ENCODE measurements at places on chromosomes 16 and 17. TPM values are rescaled to one million over a fixed set of nuclear protein-coding genes. Genes with fewer than 3 reads are reported as not detected.

DNA sequence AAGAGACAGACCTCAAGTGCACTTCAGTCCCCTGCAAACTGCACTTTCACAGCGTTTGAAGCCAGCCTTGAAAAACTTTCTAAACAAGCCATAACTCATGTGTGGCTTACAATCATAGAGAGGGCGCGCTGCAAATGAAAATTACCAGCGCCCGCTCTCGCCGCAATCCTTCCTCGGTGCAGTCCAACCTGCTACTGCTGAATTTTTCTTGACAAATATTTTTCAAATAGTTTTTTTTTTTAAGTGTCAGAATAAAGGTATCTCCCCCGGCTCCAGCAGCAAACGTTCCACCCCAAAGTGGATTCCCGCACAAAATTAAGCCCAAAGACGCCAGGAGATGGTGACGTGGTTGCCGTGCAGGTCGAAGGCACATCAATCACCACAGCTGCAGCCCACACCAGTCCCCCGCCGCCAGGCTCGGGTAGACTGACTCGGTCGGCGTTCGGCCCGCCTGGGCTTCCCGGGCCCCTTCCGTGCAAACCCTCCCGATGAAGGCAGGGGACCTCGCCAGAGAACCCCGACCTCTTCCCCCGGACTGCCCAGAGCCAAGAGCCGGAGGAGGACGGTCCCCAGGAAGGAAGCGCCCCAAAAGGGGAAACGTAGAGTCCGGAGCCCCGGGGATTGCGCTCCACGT, 630 bp downstream of the GRB2 start:
- H3K27me3 ChIP-seq = no peaks in the 10 kb centered on the region
- H3K27ac ChIP-seq = peak overlapping the region; percentile 93
- H3K4me1 ChIP-seq = peaks cover 46% of the 10 kb centered on the region

GRB7 gene
- total RNA-seq = 0.23 TPM

DNA sequence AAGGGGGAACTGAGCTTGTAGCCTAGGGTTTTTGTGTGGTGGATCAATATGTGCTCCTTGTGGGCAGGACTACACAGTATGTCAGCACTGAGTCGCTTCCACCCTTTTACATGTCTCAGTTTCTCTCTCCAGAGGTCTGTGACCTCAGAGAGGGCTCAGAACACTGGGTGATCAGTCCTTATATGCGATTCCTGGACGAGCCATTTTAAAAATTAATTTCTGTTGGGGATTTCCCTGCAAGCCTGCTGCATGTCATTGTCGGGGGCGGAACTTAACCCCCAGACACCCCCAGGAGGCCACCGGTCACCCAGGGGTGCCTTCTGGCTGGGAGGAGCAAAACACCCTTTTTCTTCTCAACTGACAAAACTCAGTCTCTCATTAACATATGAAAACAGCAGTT, 14.1 kb downstream of the DHRS7B start:
- no peaks in the 10 kb centered on the region for H3K4me1 ChIP-seq
- H3K4me3 ChIP-seq = no peak overlapping the region
- no peak overlapping the region for H3K27ac ChIP-seq
- DNase-seq = no peak

ARL16 gene
- 23.7 TPM for total RNA-seq

LPO gene
- total RNA-seq = not detected

- no peaks in the 10 kb centered on the region for H3K27me3 ChIP-seq
- H3K4me1 ChIP-seq = no peaks in the 10 kb centered on the region
- H3K36me3 ChIP-seq = no peaks in the 10 kb centered on the region
- H3K4me3 ChIP-seq = no peak overlapping the region
- DNase-seq = no peak
- H3K27ac ChIP-seq = no peak overlapping the region
These were observed 666.6 kb downstream of the CDH11 start for GRCh38 chr16:64455275-64455674.

DNA sequence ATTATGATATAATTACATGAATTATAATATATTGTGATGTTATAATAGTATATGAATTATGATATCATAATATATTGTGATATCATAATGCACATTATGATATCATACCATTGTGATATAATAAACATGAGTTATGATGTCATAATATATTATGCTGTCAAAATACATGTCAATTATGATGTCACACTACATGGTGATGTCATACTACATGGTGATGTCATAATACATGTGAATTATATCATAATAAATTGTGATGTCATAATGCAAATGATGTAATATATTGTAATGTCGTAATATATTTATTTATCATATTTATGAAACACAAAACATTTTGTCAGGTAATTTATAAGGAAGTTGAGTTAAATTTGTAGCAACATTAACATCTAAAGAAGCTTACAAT, 1950.1 kb downstream of the TP53TG3F start:
- H3K27me3 ChIP-seq = no peaks in the 10 kb centered on the region
- H3K4me3 ChIP-seq = no peak overlapping the region
- no peaks in the 10 kb centered on the region for H3K4me1 ChIP-seq
- DNase-seq = no peak
- H3K27ac ChIP-seq = no peak overlapping the region

MRPS34 gene
- total RNA-seq = 74.9 TPM

DNA sequence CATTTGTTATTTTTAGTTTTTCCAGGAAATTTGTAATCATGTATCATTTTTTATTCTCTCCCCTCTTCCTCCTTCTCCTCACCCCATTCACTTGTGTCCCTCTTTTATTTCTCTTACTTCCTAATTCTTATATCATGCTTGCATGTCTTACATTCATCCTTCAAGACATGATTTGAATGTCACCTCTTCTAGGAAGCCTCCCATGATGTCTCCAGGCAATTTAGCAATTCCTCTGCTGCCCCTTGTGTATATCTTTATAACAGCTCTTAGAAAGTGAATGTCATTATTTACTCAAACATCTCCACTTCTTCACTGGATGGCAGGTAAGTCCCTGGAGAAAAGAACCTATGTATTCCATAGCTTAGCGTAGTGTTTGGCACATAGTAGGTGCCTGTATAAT, 7.8 kb downstream of the HNF1B start:
- no peak for DNase-seq
- H3K27me3 ChIP-seq = peaks cover 6% of the 10 kb centered on the region
- peaks cover 7% of the 10 kb centered on the region for H3K4me1 ChIP-seq
- H3K27ac ChIP-seq = no peak overlapping the region

DNA sequence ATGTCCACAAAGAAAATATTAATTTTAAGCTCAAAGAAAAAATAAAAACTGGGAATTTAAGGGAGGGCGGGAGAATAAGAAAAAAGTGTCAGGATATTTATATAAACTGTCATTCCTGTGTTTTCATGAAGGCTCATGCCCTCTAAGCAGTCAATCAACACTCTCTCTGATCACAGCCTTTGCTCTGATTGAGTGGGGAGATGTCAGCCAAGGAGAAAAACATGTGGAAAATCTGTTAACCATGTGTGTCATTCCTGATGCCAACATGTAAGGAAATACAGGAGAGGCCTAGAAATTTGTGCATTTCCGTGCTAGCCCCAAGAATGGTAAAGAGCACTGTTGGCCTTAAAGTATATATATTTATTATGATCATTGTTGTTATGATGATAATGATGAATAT, 137.9 kb upstream of the IRX5 start:
- no peaks in the 10 kb centered on the region for H3K4me1 ChIP-seq
- H3K4me3 ChIP-seq = no peak overlapping the region
- peak; percentile 19 for DNase-seq
- H3K36me3 ChIP-seq = no peaks in the 10 kb centered on the region
- no peaks in the 10 kb centered on the region for H3K27me3 ChIP-seq

KRTAP4-6 gene
- not detected for total RNA-seq

TBC1D3C gene
- total RNA-seq = not detected

GRCh38 chr17:65537845-65538674, 23.4 kb downstream of the AXIN2 start:
- H3K4me1 ChIP-seq = peaks cover 17% of the 10 kb centered on the region
- H3K27me3 ChIP-seq = no peaks in the 10 kb centered on the region
- DNase-seq = no peak
- H3K27ac ChIP-seq = peak overlapping the region; percentile 56
- H3K36me3 ChIP-seq = peaks cover 53% of the 10 kb centered on the region
- no peak overlapping the region for H3K4me3 ChIP-seq

DNA sequence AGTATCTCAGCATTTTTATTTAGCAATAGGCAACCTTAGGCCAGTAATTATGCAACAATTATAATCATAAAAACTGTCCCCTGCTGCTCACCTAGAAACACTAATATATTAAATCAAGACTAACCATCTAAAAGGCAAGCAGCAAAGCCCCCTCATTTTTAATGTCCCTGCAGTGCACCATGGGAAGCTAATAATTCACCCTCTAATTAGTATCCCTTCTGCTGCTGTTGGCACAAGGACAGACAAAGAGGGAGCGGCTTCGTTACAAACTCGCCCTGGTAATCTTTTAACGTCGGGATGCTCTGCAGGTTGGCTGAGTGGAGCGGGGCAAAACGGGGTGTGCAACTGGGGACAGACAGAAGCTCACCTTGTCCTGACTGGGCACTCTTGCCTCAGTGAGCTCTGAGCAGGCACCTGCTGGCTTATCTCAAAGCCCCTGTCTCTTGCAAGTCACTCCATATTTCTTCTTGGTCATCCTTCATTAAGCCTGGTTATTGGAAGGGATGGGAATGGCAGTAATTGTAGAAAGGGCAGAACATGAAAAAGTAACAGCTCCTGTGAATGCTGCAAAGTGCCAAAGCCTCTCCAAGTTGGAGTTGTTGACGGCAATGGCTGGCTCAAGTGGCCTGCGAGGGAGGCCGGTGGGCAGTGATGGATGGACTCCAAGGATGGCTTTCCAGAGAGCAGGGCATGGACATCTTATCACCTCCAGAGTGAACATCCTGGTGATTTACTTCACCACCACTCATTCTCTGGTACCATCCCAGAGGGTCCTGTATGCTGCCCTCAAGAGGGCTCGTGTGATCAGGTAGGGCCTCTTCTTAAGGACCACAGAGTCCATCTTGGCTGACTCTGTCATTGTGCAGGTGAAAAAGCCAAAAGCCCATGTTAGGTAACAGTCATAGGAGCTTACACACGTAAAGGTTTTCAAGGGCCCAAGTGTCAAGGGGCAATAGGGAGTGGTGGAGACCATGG, 219.6 kb upstream of the N4BP1 start:
- no peaks in the 10 kb centered on the region for H3K4me1 ChIP-seq
- DNase-seq = peak; percentile 74
- H3K4me3 ChIP-seq = no peak overlapping the region

- no peak overlapping the region for H3K4me3 ChIP-seq
- peaks cover 39% of the 10 kb centered on the region for H3K27me3 ChIP-seq
- peaks cover 52% of the 10 kb centered on the region for H3K4me1 ChIP-seq
- no peak overlapping the region for H3K27ac ChIP-seq
- no peaks in the 10 kb centered on the region for H3K36me3 ChIP-seq
These were observed 2.3 kb upstream of the SCRN2 start for GRCh38 chr17:47843391-47843730.

DNA sequence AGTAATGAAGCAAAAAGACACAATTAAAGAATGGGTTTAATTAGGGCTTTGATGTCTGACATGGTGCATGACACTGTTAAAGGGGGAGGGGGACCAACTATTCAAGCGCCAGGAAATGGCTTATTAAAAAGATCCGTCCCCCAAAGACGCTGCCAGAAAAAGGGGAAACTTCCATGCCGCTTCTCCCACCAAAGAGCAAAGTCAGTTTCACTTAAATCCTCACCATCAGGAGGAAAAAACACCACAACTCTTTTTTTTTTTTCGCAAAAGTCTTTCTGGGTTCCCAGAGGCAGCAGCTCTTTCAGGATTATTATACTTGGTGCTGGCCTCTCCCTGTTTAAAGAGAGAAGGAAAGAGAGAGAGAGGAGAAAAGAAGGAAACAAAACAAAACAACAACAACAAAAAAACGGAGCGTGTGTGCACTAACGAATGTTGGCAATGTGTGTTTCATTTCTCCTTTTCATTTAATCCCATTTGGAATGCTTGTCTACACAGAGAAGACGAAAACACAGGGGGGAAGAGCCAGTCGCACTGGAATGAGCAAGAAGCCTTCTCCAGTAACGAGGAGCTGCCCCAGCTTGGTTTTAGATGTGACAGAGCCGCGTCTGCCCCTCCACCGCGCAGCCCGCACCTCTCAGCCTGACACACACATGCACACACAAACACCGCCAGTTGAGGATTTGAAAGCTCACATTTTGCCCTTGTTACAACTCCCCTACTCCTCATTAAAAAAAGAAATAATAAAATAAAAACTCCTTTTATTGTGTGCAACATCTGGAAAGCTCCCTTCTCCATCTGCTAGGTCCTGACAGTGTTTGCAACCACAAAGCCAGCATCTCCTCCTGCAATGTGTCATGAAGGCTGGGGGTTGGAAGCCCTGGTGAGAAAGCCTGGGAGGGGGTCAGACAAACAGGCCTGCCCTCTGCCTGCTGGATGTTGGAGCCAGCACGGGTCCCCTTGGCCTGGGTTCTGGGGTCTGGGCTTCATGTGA, 32.7 kb upstream of the AXIN2 start:
- DNase-seq = no peak
- H3K4me1 ChIP-seq = peaks cover 6% of the 10 kb centered on the region
- H3K4me3 ChIP-seq = no peak overlapping the region
- no peaks in the 10 kb centered on the region for H3K27me3 ChIP-seq
- no peaks in the 10 kb centered on the region for H3K36me3 ChIP-seq

ELMO3 gene
- 0.33 TPM for total RNA-seq

SLC16A13 gene
- total RNA-seq = 0.98 TPM

- peak; percentile 93 for DNase-seq
- peak overlapping the region; percentile 85 for H3K27ac ChIP-seq
- peaks cover 57% of the 10 kb centered on the region for H3K4me1 ChIP-seq
These were observed 16.0 kb downstream of the NDUFAF8 start for GRCh38 chr17:81254955-81255717.

DNA sequence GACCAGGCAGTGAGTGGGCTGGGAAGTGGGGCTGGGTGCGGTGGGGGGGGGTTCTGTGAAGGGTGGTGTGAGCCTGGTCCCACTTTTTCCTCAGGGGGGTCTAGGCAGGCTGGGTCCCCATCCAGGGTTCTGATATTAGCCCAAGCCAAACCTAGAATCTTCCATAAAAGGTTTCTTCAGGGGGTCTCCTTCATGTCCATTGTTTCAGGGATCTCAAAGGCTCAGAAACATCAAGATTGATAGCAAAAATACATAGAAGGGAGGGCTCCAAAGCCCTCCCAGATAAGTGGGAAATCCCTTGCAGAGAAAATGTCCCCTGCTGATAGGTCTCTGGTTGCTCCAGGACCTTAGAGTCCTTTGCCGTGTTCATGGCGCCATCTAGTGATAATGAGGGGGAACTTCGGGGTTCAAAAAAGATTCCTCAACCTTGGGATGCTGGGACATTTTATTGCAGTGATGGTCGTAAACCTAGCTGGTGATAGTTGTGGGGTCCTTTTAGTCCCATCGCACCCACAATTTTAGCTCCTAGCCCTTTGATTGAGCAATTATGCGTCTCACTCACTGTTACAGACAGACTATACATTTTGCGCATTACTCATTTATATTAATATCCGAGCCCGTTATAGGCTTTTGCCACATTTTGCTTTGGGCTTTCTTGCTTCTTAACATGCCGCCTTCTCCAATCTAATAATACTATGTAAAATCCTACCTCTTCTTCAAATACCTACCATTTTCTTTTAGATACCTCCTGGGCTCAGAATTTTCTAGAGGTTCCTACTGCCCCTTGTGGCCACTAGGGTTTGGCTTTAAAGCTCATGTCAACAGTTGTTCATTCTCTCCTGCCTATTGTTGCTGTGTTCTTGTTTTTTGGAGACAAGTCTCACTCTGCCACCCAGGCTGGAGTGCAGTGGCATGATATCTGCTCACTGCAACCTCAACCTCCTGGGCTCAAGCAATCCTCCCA, 35.1 kb downstream of the IGF2BP1 start:
- H3K4me3 ChIP-seq = no peak overlapping the region
- DNase-seq = no peak
- H3K27ac ChIP-seq = no peak overlapping the region
- H3K36me3 ChIP-seq = no peaks in the 10 kb centered on the region
- H3K4me1 ChIP-seq = no peaks in the 10 kb centered on the region
- no peaks in the 10 kb centered on the region for H3K27me3 ChIP-seq

- peak overlapping the region; percentile 58 for H3K4me3 ChIP-seq
- H3K36me3 ChIP-seq = no peaks in the 10 kb centered on the region
- H3K27me3 ChIP-seq = no peaks in the 10 kb centered on the region
- no peak for DNase-seq
These were observed 31.7 kb upstream of the ARL4D start for GRCh38 chr17:43366891-43367736.

Data from esophagus muscularis mucosa (tissue), 4 donors.